ENCODE measurements at places on chromosomes 7 and 10. TPM values are rescaled to one million over a fixed set of nuclear protein-coding genes. Genes with fewer than 3 reads are reported as not detected.
A peak's percentile ranks its signal among the peaks of the same experiment; 100 is the strongest.

GRCh38 chr7:37446371-37446770, 2.3 kb downstream of the ELMO1 start:
- DNase-seq: no peak

DNA sequence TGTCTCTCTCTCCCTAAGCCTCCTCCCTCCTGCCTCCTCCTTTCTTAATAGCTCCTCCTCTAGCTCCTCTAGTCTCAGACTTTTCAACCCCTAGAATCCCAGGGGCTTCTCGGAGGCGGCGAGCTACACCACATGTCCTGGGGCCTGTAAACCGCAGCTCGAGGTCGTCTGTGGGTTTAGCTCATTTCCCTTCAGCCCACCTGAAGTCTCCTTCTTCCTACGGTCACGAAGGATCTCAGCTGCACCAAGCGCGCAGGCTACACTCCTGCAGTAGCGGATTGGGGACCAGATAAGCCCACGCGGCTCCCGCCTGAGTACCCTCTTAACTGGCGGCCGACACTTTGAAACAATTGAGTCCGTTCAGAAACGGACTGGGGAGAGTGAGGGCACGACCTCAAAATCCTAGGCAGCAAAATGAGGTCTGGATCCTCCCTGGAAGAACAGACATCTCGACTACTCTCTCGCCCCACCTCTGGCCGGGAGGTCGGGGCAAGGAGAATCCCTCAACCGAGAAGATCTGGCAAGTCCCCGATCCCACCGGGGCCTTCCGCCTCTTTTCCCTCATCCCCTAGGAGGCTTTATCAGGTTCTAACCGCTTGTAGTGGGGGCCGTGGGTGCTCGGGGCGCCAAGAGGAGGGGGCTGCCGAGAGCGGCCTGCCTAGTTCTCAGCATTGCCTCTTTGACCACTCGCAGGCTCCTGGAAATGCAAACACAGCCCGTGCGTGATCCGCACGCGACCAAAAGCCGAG, 1.3 kb upstream of the SORCS3 start:
- DNase-seq: no peak

DNA sequence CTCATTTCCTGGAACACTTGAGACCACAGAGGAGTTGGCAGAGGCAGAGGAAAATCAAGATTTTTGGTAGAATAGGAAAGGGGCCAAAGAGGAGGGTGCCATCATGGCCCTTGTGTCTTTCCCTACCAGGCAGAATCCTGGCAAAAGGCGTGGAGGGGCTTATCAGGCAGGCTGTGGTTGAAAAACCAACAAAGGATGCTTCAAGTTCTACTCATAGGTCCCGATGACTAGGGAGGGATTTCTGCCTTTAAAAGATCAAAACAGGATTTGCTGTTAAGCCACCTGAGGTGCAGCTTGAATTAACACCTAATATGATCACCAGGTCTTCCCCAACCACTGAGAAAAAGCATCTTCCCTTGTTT, 45.7 kb downstream of the BPGM start:
- DNase-seq: no peak

DNA sequence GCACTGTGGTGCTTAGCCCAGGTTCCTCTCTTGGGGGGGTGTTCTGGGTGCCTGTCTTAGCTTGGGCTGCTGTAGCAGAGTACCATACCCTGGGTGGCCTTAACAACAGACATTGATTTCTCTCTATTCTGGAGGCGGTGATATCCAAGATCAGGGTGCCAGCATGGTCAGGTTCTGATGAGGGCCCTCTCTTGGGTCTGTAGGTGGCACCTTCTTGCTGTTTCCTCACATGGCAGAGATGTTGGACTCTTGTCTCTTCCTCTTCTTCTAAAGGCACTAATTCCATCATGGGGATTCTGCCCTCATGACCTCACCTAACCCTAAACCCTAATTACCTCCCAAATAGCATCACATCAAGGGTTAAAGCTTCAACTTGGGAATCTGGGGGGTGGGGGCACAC, 19.9 kb upstream of the CRHR2 start:
- peak; percentile 52 for DNase-seq

Gene RBM28
- total RNA-seq: 142 TPM

Gene CYP17A1
- not detected for total RNA-seq

Gene OPN1SW
- total RNA-seq: not detected

Gene ADAM12
- total RNA-seq: 0.13 TPM

Gene HOXA5
- total RNA-seq: 8.3 TPM

Gene TAS2R3
- total RNA-seq: 6.3 TPM

Gene BBS9
- 24.0 TPM for total RNA-seq

Gene TMEM273
- 2.7 TPM for total RNA-seq

Measured in Peyer's patch (tissue), 4 donors.